ENCODE measurements at places on chromosomes 1 and 21. TPM values are rescaled to one million over a fixed set of nuclear protein-coding genes. Genes with fewer than 3 reads are reported as not detected.

KRTAP19-7 gene
- total RNA-seq = not detected

SELE gene
- total RNA-seq = not detected

KIRREL1 gene
- total RNA-seq = 73.5 TPM

C1orf185 gene
- total RNA-seq = not detected

APCS gene
- not detected for total RNA-seq

MYOC gene
- 1.3 TPM for total RNA-seq

ITLN2 gene
- not detected for total RNA-seq

SLAMF1 gene
- total RNA-seq = not detected

PPT1 gene
- 24.6 TPM for total RNA-seq

KRTAP13-2 gene
- total RNA-seq = not detected

OLFML2B gene
- 5.5 TPM for total RNA-seq

NME7 gene
- total RNA-seq = 14.9 TPM

TENT5C gene
- total RNA-seq = 1.4 TPM

ASAP3 gene
- total RNA-seq = 95.2 TPM

TMEM61 gene
- not detected for total RNA-seq

KCNJ6 gene
- total RNA-seq = not detected

TCEA3 gene
- 20.2 TPM for total RNA-seq

SLC44A5 gene
- total RNA-seq = 0.09 TPM

TOMM40L gene
- 10.9 TPM for total RNA-seq

NIBAN1 gene
- 58.6 TPM for total RNA-seq

NCAM2 gene
- total RNA-seq = 3.9 TPM

GPATCH2 gene
- 15.3 TPM for total RNA-seq

FAM78B gene
- total RNA-seq = 0.26 TPM

NBPF4 gene
- not detected for total RNA-seq
